ENCODE measurements at places on chromosomes 7 and 10.

GRCh38 chr7:98404840-98405239, 4.0 kb upstream of the BAIAP2L1 start:
- no peak for DNase-seq

GRCh38 chr7:130544356-130544755, 52.5 kb downstream of the MEST start:
- no peak for DNase-seq

GRCh38 chr10:122113161-122113944, 124.4 kb downstream of the TACC2 start:
- peak; percentile 86 for DNase-seq

DNA sequence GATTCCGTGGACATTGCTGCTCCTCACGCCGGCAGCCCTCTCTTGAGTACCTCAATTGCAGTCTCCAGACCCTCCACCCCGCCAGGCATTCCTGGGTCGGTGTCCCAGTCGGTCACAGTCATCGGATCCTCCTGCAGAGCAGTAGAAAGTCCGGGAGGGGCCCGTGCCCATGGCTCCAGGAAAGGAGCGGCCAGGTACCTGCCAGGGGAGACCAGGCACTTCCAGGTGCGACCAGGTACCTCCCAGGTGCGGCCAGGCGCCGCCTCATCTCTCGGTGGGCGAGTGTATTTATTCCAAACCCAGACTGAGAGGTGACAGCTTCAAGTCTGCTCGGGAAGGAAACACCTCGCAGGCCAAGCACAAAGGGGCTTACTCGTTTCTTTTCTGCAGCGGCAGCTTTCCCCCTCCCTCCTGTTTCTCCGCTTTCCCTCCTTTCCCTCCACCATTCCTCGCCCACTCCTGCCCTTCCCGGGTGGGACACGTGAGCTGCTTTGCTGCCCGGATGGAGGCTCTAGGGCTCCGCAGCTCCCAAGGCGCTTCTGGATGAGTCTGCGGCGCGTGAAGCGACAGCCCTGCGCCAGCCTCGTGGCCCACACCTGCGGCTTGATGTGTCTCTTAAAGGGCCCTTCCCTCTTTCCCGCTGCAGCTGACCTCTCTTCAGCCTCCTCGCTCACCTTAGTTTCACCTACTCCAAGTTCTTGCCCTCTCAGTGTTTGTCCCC, 39.4 kb upstream of the AGK start:
- DNase-seq = no peak

GRCh38 chr10:68870545-68871104, 30.5 kb upstream of the DDX50 start:
- DNase-seq = no peak

- DNase-seq = no peak
These were observed 59.5 kb upstream of the CAV2 start for GRCh38 chr7:116439841-116440549.

GRCh38 chr10:126247446-126247975, 140.8 kb downstream of the ADAM12 start:
- DNase-seq = peak; percentile 99

- no peak for DNase-seq
These were observed 715.5 kb downstream of the SORCS3 start for GRCh38 chr10:105356626-105357025.

DNA sequence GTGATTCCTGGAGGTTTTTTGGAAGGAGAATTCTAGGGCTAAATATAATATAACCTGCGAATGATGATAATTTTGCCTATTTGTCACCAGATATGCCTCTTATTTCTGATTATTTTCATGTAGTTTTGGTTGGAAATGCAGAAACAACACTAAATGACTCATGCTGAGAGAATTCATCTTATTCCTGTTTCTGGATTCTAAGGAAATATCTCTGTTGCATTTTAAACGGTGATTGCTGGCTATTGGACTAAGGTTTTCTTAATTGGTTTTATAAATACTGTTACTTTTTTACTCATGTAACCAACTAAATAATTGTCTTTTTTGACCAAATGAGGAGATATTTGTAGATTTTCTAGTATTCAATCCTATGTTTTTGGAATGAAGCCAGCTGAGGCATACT, 204.9 kb upstream of the NPSR1 start:
- DNase-seq = peak; percentile 68

DNA sequence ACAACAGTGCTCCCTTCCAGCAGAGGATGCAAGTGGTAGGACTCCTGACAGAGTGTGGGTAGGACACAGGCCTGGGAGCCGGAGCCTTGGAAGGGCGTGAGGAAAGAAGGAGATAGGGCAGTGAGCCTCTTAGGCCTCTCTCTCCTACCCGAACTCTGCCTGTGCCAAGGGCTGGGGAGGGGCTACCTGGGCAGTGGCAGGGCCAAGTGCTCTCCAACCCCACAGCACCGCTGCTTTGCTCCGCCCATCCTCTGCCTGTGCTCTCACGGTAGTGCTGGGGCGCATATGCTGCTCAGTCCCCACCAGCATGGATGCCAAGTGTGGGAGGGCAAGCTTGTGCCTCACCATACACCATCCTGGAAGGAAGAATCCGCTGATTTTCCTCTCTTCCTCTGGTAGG, 7.5 kb downstream of the FAM131B start:
- DNase-seq = no peak

DNA sequence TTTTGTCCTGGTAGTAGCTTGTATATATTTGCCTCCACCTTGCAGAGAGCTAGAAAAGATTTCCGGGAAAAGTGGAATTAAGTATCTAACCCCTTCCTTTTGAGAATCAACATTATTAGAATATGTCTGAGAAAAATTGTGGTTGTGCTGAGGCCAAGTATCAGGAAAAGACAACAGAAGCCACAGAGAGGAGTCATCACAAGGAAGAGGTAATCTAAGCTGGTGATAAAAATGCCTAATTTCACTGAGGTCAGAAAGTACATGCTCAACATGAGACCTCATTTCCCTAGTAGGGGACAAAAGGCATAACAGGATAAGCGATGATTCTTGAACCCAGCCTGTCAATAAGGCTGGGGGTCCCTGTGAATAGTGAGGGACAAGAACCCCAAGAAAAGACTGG, 97.0 kb upstream of the PDE1C start:
- DNase-seq = no peak

GRCh38 chr7:101370836-101371235, 8.2 kb downstream of the COL26A1 start:
- no peak for DNase-seq

- no peak for DNase-seq
These were observed 300.0 kb upstream of the C7orf33 start for GRCh38 chr7:148290538-148290937.

DNA sequence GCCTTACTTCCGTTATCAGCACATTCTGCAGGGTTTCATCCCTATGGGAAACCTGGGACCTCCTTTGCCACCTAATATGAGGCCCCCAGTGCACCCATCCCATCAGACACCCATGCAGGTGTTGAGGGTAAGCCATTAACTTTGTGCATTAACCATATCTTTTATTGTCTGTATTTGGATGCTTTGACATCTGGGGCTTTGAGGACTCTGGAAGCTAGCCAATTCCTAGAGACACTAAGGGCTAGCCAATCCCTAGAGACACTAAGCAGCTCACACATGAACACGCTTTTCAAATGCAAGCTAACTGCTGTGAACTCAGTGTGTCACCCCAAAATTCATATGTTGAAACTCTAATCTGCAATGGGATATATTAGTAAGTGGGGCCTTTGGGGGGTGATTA, 272.5 kb upstream of the COBL start:
- no peak for DNase-seq

DNA sequence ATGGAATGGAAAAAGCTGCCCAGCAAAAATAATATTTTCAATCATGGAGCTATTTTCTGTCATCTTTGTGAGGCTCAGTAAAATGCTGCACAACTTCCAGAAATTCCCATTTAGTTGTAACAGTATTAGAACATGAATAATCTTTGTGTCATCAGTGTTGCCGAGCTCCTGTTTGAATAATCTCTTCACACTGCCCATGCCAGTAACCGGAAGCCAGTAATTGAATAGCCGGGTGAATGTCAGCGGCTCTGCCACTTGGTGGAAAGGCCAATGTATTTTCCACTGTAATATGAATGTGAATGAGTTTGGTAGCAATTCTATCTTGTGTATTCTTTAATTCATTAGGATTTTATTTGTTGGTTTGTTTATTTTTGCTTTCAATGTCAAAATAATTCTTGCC, 172.5 kb upstream of the INSYN2A start:
- no peak for DNase-seq

- no peak for DNase-seq
These were observed 4.7 kb downstream of the POT1 start for GRCh38 chr7:124924906-124925305.

DNA sequence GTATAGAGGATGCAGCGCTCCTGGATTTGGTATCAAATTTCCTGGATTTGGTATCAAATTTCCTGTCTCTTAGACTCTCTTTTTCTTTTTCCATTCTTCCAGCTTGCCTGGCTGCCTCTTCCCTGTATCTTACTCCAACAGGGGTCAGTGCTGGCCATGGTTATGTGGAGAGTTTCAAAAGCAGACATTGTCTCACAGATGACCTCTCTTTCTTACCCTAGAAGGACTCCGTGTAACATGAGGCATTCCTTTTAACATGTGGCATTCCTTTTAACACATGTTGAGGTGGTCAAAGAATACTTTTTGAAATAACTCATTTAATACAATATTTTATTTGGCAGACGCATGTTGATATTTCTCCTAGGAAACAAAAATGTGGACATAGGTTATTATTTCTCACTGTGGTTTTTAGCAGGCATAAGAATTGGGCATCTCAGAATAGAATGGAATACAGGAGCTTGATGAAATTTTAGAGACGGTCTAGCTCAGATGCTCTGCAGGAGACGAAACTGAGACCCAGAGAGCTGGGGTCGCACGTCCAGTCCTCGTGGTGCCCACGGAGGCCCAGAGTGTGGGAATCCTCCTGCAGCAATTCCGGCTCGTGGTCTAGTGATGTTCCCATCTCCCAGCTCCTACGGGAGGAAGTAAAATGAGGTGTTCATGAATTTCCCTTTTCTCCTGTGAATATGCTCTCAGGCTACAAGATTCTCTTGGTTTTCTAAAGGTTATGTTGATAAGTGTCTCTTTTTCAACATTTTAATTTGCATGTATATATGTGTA, 59.6 kb upstream of the PITRM1 start:
- DNase-seq = no peak

DNA sequence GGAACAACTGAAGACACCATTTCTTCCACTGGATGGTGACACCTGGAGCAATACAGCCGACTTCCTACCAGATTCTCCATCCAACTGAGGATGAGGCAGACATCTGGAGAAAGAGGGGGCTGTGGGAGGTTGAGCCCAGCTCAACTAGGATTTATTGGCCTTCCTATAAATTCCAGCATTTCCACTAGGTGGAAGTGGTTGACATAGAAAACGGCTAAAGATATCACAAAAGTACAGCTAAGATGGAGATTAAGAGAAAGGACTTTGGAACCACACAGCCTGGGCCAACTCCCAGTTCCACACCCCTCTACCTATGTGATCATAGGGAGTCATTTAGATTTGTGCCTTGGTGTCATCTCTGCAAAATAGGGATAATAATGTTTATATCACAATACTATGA, 61.3 kb upstream of the CAV2 start:
- DNase-seq = peak; percentile 49

DNA sequence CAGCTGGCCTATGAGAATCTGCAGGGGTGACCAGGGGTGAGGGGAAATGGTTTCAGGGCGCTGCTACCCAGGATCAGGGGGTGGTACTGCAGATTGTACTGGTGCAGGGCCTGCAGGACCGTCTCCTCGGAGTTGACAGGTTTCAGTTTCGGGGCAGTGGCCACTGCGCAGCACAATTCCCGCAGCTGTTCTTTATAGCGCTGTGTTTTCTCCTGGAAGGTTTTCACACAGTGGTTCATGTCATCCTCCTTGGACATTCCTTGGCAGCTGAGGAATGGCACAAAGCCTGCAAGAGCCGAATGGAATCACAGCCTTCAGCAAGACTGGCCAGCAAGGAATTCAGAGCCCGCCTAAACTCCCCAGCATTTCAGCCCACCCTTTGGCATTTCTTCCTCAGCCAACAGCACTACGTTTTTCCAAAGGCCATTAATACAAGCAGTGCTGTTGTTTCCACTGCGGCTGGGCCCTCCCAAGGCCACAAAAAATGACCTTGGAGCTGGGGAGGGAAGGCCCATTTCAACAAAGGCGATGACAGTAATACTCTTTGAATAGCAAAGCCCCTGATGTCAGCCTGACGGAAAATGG, 44.9 kb downstream of the PNLIPRP2 start:
- no peak for DNase-seq

Data from ELR (cell line).